ENCODE measurements at places on chromosomes 6 and 20.

DNA sequence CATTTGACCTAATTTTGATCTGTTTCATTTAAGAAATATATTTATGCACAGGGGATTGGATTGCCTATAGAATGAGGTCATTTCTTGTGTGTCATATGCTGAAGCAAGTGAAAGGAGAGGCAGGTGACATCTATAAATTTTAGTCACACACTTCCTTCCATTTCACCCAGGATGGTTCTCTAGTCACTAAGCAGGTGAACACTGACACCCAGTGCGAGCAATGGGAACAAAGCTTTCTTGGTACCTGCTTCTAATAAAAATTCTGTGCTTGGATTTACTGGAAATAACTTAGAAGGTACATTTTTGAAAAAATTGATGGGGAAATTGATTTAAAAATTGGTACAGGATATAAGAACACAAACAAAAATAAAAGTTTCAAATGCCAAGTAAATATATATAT is 66.9 kb upstream of the MC3R start:
- DNase-seq, result no peak

DNA sequence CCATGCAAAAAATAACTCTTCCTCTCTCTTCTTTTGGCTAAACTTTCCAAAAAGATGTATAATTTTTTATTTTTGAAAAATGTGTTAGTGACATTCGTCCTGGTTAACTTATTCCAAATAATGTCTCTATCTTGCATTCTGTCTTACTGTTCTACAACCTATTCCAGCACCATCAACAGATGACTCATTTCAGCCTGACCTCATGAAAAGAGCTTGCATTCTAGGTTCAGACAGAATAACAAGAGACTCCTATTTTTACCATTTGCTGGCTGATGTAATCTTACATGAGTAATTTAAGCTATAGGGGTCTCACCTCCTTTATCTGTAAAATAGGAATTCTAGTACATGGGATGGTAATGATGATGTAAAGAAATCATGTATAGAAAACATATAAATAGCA is 109.0 kb downstream of the FUT9 start:
- DNase-seq, result no peak

- no peak for DNase-seq
Measured at GRCh38 chr6:109897561-109898080, 80.5 kb upstream of the GPR6 start.

DNA sequence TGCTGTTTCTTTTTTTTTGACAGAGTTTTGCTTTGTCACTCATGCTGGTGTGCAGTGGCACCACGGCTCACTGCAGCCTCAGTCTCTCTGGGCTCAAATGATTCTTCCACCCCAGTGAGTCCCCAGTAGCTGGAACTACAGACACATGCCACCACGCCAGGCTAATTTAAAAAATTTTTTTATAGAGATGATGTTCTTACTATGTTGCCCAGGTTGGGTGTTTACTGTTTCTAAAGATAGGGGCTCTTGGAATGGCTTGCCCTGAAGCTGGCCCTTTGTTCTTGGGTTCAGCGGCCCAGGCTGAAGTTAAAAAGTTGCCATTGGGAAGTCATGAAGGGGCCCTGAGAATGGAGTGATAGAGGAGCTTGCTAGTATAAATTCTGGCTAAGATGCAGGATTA is 16.5 kb downstream of the RALGAPB start:
- DNase-seq, result no peak

DNA sequence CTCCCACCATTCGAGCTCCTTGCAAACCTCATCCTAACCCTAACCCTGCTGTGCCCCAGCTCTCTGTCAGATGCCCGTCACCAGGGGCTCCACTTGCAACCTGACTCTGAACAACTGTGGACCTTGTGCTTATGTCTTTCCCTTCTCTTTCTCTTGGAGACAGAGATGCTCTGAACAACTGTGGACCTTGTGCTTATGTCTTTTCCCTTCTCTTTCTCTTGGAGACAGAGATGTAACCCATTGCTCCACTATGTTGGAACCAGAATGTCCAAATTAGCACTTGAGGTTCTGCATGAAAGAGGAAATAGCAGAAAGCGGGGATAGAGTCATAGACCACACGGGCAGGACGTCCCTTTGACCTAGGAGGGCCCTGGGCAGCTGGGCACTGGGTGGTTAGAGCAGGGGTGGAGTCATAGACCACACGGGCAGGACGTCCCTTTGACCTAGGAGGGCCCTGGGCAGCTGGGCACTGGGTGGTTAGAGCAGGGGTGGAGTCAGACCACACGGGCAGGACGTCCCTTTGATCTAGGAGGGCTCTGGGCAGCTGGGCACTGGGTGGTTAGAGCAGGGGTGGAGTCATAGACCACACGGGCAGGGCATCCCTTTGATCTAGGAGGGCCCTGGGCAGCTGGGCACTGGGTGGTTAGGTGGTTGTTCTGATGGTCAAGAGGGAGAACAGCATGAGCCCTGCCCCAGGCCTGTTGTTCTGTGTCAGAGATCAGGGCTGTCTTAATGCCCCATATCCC is 22.2 kb downstream of the PCMTD2 start:
- peak; percentile 36 for DNase-seq

DNA sequence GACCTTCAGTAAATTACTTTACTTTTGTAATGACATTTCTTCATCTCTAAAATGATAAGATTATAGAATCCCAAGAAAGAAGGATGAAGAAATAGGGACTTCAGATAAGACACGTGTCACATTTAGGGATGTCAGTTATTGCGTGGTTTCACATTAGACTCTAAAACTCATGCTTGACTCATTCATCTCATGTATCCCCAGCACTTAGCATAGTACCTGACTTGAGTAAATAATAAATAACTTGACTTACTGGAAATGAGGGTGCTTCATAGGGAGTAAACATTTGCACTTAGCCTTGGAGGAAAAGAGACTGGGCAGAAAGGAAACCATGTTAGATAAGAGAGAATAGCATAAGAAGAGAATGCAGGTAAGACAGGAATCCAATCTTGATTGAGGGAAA is 37.2 kb downstream of the VTA1 start:
- DNase-seq, result no peak

GRCh38 chr6:142341855-142342330 is 40.1 kb downstream of the ADGRG6 start:
- no peak for DNase-seq

GRCh38 chr6:94769197-94769596 is 808.1 kb upstream of the MANEA start:
- no peak for DNase-seq

DNA sequence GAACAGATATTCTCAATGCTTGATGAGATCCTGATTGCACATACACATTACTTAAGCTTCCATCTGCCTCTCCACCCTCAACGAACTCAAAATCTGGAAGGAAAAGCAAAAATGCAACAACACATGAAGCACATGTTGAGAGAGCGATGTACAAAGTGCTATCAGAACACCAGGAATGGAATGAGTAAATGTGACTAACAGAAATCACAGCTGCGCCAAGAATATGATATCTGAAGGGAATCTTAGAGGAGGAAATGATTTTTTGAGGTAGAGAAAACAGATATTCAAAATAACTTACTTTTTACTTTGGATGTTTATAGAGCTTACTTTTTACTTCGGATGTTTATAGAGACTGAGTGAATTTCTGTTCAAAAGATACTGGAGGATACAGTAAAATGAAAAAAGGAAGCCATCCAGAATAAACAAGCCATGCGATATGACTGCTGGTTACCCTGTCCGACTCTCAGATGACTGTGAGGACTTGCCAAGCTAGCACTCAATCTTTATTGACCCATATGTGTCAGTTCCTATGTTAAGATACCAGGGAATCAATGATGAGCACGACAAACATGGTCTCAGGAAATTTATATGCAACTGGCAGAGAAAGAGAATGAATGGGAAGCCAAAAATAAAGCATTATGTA is 102.0 kb downstream of the SMLR1 start:
- DNase-seq, result no peak

DNA sequence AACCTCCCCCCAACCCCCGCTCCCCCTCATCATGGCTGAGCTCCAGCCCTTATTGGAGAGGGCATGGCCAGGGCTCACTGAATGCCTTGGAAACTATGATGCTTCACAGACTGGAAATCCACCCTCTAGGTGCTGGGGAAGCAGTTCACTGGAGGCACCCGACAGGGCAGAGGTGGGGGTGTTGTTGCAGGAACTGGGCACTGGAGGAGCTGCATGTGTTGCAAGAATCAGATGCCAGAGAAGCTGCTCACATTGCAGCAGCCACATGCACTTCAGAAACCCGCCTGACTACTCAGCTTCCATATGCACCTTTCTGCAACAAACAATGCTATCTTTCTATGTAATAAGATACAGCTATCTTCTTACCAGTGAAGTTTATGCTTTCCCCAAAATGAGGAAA is 7.9 kb upstream of the TBPL1 start:
- DNase-seq, result no peak

- DNase-seq, result no peak
Measured at GRCh38 chr6:102759415-102759814, 1365.9 kb downstream of the GRIK2 start.

GRCh38 chr20:47256668-47257236 is 99.7 kb downstream of the ZMYND8 start:
- DNase-seq, result no peak

DNA sequence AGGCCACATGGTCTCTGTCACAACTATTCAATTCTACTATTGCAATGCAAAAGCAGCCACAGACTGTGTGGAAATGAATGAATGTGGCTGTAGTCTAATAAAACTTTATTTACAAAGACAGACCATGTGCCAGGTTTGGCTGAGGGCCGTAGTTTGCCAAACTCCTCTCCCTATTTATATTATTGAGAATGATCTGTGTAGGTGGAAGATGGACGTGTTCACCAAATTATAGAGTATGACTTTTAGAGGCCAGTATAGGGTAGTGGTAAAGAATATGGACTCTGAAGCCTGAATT is 125.7 kb upstream of the MYLIP start:
- no peak for DNase-seq

- DNase-seq, result no peak
Measured at GRCh38 chr20:45917790-45918141, 5.8 kb upstream of the PLTP start.

DNA sequence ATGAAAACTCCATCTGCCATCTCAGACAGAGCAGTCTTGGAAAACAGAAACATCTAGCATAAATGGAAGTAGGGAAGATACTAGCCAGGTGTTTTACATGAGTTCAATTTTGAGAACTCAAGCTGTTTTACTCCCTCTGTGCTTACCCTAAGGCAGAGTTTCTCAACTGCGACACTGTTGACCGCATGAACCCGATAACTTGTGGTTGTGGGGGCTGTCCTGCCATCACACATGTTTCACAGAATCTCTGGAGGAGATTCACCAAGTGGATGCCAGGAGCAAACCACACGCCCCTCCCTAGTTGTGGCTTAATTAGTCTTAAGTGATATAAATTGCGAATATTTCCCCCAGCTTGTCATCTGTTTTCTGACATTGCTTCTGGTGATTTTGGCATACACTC is 2.3 kb upstream of the SERPINB6 start:
- DNase-seq, result no peak

- DNase-seq, result no peak
Measured at GRCh38 chr6:42378125-42378524, 73.6 kb downstream of the TRERF1 start.

- DNase-seq, result no peak
Measured at GRCh38 chr6:88238065-88238464, 71.9 kb upstream of the CNR1 start.

DNA sequence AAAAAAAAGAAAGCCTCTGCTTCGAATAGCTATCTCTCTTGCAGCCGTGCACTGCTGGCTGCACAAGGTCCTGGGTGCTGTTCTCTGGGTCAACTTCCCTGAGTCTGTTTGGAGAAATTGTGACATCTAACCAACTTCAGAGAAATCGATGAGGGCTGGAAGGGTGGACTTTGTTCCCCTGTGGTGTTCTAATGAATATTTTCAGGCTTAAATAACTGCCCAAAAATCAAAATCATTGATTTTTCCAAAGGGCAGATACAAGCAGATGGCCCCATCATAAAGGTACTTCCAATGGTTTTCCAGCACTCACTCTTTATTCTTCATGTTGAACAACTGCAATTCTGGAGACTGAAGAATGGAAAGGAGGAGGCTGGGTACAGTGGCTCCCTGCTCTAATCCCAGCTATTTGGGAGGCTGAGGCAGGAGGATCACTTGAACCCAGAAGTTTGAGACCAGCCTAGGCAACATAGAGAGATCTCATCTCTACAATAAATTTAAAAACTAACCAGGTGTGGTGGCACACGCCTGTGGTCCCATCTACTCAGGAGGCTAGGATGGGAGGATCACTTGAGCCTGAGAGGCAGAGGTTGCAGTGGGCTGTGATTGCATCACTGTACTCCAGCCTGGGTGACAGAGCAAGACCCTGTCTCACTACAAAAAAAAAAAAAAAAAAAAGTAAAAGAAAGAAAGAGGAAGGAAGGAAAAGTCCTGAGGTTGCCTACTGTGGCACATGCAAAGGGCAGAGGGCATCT is 59.1 kb downstream of the FOXA2 start:
- DNase-seq, result no peak

GRCh38 chr6:75334266-75335040 is 49.9 kb upstream of the TMEM30A start:
- no peak for DNase-seq

GRCh38 chr6:55868771-55869479 is 6.5 kb downstream of the BMP5 start:
- DNase-seq, result no peak

DNA sequence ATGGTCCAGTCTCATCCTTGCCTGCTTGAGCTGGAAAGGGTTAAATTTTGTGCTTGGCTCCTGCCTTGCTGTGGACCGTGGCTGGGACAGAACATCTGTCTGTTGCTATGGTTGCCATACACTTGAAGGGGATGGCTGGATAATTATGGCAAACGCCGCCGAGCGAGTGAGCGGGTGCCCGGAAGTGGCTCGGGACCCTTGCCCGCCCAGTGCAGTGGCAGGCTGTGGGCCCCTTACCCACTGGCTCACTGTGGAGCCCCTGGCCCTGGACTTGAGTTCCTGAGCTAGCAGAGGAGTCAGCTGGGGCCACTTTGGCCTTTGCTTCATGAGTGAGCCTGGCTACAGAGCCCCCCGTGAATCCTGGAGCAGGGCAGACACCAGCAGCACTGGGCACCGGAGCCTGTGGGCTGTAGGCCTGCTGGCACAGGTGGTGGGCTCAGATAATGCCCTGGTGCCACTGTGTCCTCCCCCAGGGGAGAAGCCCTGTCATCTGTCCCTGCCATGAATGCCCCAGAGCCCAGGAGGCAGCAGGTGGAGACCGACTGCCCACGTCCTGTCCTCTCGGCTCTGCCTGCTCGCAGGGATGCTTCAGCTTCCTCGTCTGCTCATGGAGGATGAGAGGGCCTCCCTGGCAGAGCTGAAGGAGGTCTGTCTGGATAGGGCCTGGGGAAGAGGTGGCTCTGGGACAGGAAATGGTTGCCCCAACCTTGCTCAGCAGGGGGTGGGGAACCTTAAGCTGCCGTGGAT is 25.5 kb upstream of the NOL4L start:
- DNase-seq, result no peak

DNA sequence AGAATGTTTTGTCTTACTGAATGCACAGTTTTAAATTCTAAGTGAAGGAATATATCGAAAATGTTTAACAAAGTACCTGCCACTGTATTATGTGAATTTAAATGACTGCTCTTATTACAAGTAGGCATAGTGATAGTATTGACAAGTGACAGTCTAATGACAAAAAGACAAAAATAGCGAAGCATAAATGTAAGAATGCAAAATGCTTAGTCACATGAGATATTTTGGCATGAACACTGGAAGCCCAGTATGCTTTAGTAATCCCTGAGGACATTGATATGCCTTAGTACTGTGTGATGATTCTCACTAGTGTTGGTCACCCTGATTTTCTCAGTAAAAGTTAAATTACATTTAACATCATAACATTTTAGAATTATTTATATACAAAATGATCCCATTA is 153.5 kb downstream of the EYA4 start:
- DNase-seq, result no peak

Measured in inflammatory macrophage (primary cell).